ENCODE measurements at places on chromosomes 4 and X. TPM values are rescaled to one million over a fixed set of nuclear protein-coding genes. Genes with fewer than 3 reads are reported as not detected.

DNA sequence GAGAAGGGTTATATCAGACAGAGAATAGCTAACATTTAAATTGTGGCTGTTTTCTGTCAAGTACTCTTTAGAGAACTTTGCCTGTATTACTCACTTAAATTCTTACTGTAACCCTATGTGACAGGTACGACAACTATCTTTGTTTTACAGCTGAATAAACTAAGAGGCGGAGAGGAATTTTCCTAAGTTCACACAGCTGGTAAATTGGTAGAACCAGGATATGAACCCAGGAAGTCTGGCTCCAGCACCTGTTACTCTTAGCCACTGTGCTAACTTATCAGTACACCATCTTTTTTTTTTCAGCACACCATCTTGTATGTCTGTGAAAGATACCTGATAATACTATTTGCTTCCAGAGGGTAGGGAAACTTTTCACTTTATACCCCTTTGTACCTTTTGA lies 2.0 kb upstream of the SYP start:
- no peak for DNase-seq

DNA sequence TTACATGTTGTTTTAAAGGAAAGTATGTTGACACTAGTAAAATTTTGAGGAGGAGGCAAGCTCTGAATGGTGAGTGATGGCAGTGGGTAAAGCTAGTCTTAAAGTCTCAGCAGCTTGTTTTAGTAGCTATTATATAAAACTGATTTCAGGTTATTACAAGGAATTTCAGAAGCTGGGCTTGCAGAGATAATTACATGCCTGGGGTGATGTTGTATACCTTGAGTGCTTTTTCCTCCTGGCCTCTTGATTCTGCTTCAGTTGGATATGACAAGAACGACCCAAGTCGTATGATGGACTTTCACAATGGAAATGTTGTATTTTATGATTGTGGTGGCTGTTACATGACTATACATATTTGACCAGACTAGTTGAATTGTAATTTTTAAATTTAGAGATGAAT lies 175.5 kb upstream of the ADGRL3 start:
- no peak for DNase-seq

Gene AFM
- total RNA-seq: not detected

DNA sequence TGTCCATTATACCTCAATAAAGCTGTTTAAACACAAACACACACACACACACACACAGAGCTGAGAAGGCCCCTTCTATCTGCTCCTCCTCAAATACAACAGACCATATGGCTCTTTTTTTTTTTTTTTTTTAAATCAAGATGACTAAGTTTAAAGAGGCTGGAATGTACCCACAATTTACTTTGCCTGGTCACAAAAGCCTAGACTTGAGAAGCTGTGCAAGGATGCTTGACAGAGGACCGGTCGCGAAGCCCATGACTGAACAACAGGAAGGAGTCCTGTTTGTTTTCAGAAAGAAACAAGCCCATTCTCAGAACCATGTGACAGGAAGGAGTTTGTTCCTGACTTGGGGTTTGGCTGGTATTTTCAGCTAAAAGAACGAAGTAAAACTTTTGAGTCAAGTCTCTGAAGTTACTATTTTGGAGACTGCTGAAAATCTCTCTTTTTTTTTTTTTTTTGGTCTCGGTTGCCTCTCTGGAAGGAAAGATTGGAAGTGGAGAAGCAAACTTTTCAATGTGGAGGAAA lies 650.9 kb upstream of the TENM3 start:
- no peak for DNase-seq

Gene ZIC3
- total RNA-seq: 0.04 TPM

All from muscle of leg (tissue), 16 donors.